ENCODE measurements at places on chromosomes 3 and 15.

DNA sequence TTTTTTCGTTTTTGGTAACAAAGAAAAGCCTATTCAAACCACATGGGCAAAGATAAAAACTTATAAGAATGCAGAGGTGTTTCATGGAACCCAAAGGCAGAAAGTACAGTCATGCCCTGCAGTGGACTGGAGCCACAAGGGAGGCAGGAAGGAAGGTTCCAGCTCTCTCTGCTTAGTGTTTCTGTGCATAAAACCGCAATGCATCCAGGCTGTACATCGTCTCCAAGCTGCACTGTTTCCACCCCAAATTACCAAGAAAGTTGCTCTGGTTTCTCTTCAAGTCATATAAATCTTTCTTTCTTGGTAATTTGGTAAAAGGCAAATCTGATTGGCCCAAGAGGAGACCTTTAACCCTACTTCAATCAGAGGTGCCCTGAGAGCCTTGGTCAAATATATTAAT, 15.8 kb downstream of the TRAT1 start:
- no peak for DNase-seq

- no peak for DNase-seq
Measured at GRCh38 chr3:108189440-108189839, 32.8 kb downstream of the IFT57 start.

GRCh38 chr3:29347412-29347811, 66.5 kb downstream of the RBMS3 start:
- no peak for DNase-seq

DNA sequence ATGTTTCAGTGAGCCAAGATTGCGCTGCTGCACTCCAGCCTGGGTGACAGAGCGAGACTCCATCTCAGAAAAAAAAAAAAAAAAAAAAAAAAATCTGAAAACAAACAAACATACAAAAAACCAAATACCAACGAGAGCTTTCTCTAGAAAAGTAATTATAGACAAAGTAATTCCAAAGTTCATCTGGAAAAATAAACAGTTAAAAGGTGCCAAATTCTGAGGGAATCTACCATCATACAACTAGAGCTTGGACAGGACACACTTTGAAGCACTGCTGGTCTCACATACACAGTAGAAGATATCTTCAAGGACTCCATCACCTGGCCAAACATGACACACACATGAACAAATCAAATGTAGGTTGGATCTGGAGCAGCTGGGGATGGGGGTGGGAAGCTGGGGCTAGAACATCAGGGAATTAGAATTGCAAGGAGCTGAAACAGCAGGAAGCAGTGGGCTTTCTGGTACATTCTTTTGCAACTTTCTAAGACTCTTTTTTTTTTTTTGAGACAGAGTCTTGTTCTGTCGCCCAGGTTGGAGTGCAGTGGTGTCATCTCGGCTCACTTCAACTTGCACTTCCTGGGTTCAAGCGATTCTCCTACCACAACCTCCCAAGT, 41.1 kb upstream of the CTSH start:
- no peak for DNase-seq

GRCh38 chr3:159763011-159763601, 225.5 kb upstream of the IL12A start:
- DNase-seq = no peak

- DNase-seq = no peak
Measured at GRCh38 chr15:75952525-75952924, 48.8 kb downstream of the FBXO22 start.

DNA sequence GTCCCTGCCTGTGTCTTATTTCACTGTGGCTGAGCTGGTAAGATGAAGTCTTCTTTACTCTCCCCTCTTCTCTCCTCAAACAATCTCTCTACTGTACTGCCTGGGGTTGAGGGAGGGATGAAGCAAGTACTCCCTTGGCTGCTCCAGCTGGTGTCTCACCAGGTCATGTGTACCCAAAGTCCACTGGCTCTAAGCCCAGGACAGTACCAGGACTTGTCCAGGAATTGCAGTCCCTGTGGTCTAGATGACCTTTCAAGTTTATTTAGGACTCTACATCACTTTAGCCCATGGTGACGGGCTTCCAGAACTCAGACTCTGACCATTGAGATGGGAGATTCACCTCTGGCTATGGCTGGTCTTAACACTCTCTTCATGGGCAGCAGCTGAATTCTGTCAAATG, 17.5 kb upstream of the SLC27A2 start:
- DNase-seq = no peak

DNA sequence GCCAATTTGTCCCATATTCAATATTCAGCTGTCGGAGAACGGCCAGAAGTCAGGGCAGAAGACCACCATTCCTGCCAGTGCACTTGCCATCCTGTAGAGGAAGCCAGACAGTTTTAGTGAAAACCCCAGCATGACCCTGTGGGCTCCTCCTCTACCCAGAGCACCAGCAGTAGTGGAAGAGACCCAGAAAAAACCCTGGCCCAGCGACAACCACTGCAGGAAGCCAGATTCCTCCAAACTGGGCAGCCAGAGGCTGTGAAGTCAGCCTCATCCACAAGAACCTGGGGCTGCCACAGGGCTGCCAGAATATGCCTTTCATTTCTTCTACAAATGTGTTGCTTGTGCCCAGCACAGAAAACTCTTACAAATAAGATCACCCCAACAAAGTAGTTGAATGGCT, 67.3 kb downstream of the HMCES start:
- no peak for DNase-seq

DNA sequence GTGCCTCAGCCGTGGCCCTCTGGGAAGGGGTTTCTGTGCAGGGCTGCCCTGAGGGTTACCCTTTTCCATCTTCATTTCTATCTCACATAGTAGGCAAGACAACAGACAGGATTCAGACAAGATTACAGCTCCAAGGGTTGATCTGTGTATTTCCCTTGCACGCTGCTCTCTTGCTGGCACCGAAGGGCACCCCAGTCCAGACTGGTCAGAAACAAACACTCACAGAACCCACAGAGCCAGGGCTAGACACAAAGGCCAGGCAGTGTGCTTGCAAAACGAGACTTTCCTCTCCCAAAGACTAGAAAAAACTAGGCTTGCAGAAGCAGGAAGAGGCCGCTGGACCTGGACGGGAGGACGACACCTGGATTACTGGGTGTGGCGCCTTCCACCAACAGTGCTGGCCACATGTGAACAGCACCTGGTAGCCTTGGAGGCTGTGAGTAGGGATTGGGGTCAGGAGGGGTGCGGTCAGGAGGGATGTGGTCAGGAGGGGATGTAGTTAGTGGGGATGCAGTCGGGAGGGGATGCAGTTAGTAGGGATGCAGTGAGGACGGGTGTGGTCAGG, 96.8 kb downstream of the BDH1 start:
- DNase-seq = no peak

DNA sequence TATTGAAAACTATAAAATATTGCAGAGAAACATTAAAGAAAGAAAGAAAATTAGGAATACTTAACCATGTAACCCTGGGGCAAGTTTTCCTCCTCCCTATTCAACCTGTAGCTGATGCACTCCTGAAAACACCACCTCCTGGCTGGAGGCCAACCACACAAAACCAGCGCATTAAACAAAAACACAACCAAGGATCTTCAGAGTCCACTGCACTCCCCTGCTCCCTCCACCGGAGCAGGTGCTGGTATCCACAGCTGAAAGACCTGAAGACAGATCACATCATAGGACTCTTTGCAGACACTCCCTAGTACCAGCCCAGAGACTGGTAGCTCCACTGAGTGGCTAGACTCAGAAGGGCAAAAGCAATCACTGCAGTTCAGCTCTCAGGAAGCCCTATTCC, 13.6 kb upstream of the ADAMTS17 start:
- DNase-seq = no peak

DNA sequence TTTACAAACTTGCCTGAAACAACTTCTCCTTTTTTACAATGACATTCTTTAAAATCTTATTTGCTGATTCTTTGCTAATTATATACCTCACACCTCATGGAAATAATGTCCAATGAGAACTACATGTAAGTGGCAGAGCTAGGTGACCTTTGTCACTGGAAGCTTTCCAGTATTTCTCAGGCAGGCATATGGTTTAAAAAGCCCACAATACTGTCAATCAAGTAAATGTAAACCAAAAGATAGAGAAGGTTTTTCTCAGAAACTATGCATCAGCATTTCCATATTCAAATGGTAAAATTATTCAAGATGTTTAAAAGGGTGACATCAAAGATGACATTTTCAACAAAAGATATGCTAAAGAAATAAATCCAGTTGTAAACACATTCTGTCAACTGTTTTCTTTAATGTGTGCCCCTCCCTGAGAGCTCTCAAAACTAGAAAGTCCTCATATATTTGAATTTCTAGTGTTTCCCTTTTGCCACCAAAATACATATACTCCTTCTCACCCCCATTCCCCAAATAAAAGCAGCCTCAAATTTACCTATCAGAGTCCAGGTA, 10.1 kb upstream of the STRIT1 start:
- DNase-seq = no peak

DNA sequence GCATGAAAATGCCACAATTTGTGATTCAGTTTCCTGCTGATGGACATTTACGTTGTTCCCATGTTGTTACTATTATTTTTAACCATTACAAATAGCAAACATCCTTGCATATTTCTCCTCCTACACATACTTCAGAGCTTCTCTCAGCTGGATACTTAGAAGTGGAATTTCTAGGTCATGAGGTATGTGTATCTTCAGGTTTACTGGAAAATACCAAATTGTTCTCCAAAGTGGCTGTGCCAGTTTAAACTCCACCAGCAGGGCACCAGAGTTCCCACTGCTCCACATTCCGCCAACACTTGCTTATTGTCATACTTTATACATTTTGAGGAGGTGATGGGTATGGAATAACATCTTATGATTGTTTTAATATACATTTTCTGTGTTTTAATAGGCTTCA, 45.7 kb downstream of the PRR23E start:
- no peak for DNase-seq

DNA sequence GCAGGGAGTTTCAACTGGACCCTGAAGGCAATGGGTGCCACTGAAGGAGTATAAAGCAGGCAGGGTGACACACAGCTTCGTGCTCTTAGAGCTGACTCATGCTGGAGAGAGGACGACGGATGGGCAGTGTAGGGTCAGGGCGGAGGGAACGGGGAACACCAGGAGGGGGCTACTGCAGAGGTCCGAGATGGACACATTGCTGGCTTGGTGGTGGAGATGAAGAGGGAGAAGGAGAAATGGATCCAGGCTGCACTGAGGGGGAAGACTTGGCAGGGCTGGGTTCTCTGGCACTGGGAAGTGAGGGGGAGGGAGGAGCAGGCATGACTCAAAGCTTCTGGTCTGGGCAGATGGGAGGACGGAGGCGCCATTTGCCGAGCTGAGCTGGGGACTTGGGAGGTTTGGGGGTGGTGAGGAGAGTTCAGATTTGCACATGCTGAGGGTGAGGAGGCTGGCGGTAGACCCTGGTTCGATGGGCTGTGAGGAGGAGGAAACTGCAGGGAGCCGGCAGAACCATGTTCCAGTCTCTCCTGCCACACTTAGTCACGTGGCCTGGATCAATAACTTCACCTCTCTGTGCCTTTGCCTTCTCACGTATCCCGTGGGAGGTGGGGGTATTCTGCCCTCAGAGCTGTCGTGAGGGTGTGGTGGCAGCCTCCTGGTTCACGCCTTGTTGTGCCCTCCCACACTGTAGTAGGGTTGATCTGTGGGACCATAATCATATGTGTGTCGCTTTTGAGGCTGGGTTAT, 4.6 kb upstream of the KCTD6 start:
- DNase-seq = no peak

All from activated CD8-positive, alpha-beta memory T cell treated with anti-CD3 and anti-CD28 coated beads for 24 hours (primary cell).